ENCODE measurements at places on chromosomes 12 and 14.

DNA sequence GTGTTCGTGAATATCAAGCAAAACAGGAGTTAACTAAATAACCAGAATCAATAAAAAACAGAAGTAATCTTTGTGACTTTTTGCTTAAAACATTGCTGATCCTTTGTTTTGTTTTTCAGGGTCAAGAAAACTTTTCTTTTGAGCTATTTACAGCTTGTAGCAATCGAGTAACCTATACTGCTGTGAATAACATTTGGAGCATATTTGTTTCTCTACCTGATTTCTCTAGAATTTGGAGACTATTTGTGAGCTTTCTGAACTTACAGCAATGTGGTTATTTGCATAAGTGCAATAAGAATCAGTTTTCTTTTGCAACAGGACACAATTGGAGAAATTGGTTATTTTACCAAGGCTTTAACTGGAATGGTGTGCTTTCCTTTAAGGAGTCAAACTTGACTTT is 7.3 kb upstream of the ETNK1 start:
- no peak for DNase-seq

- DNase-seq, result no peak
Observed at GRCh38 chr12:58425481-58426392, 484.4 kb downstream of the ATP23 start.

DNA sequence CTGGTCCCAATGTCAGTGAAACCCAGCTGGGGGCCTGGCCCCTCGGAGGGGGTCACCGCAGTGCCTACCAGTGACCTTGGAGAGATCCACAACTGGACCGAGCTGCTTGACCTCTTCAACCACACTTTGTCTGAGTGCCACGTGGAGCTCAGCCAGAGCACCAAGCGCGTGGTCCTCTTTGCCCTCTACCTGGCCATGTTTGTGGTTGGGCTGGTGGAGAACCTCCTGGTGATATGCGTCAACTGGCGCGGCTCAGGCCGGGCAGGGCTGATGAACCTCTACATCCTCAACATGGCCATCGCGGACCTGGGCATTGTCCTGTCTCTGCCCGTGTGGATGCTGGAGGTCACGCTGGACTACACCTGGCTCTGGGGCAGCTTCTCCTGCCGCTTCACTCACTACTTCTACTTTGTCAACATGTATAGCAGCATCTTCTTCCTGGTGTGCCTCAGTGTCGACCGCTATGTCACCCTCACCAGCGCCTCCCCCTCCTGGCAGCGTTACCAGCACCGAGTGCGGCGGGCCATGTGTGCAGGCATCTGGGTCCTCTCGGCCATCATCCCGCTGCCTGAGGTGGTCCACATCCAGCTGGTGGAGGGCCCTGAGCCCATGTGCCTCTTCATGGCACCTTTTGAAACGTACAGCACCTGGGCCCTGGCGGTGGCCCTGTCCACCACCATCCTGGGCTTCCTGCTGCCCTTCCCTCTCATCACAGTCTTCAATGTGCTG is 11.0 kb downstream of the ZBTB39 start:
- DNase-seq, result no peak

DNA sequence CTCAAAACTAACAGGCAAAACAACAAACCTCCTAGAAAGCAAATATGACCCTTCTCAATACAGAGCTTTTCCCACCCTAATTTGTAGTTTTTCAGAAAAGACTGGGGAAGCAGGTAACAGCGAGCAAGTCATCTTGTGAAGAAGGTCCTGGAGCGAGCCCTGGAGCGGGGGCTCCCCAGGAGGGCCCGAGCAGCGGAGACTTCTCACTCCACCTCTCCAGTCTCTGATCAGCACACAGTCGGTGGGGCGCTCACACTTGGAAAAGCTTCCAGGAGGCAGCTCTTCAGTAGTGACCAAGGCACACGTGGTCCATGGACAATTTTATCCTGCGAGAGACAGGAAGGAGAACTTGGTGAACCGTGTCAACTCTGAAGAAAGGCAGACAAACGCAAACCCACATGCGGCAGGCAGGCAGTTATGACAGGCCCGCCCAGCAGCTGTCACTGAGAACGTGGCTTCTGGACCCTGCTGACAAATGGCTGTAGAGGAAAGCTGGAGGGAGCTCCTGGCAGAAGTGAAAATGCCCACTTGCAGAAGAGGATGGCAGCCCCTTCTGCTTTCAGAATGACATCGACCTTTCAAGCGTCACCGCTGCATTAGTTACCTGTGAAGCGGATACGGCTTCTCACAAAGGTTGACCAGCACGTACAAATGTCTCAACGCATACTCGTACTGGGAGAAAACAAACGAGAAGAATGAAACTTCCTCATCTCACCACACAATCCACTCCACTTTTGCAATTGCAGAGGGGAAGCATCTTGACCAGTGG is 44.2 kb downstream of the LGMN start:
- DNase-seq, result no peak

DNA sequence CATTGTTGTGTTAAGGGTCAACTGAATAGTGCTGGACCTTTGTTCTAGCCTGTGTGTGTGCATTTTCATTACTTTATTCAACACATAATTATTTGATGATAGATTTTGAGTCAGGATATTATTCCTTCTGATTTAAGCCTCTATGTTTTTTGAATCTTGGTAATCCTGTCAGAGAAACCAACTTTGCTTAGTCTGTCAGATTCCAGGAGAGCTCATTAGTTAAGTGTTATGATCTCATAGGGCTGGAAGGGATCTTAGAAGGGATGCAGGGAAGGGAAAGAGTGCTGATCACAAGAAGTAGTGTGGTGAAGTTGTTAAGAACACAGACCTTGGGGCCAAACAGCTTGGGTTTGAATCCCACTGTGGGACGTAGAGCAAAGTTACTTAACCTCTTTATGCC is 52.9 kb downstream of the SCN8A start:
- no peak for DNase-seq

- DNase-seq, result no peak
Observed at GRCh38 chr12:82803201-82803600, 116.5 kb downstream of the TMTC2 start.

DNA sequence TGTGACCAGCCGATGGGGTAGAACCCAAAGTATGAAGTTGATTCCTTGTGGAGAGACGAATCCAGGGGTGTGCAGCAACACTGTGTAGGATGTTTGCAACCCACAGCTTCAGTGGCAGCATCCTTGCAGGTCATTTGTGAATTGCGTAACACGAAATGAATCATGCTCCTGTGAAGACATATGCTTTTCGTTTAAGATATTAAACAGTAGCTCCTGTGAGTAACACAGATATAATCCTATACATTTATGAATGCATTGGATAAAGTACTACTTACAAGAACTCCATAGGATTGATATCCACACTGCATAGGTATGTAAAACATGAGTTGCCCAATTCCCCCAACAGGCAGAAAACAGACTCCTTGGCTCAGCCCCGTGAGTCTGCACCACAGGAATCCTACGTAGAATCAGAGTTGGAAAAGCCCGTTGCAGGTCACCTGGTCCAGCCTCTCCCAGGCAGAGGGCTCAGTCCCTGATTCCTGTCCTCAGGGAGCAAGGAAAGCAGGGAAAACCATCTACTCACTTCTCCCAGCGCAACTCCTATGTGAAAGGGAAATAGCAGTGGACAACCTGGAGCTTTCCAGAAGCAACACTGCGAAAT is 75.8 kb downstream of the GPATCH2L start:
- DNase-seq, result no peak

- no peak for DNase-seq
Observed at GRCh38 chr14:76772300-76773187, 11.3 kb downstream of the VASH1 start.

- no peak for DNase-seq
Observed at GRCh38 chr12:113136990-113137511, 1.5 kb upstream of the RASAL1 start.

DNA sequence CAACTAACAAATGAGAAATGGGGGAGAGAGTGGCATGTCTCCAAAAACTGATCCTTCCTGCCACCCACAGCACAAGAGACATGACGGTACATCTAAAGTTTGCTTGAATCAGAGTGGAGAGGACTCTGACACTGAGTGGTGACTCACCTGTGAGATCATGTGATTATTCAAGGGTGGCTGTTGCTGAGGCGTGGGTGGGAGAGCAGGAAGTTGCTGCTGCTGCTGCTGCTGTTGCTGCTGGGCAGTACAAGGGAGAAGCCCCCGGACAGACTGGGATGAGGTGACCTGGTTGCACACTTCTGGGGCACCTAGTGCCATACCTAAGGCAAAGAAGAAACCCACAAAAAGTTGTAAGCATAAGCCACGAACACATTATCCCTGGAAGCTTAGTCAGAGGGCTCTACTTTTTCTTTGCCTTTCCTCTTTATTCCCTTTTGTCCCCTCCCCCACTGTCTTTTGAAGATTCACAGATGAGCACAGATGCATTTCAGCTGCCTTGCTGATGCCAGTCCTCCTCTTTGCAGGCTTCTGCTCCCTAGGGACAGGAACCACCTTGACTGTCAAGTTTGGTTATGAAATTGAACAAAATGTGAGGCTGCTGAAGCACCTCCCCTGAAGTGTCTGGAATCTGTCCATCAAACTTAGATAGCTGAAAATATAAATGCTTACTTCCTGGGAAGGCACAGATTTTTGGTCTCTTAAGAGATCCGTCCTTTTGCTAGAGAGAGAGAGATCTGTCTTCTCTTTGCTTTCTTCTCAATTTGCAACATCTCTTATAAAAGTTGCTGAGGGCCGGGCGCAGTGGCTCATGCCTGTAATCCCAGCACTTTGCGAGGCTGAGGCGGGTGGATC is 29.4 kb upstream of the STAC3 start:
- no peak for DNase-seq

GRCh38 chr14:88481794-88482193 is 73.0 kb downstream of the PTPN21 start:
- no peak for DNase-seq

DNA sequence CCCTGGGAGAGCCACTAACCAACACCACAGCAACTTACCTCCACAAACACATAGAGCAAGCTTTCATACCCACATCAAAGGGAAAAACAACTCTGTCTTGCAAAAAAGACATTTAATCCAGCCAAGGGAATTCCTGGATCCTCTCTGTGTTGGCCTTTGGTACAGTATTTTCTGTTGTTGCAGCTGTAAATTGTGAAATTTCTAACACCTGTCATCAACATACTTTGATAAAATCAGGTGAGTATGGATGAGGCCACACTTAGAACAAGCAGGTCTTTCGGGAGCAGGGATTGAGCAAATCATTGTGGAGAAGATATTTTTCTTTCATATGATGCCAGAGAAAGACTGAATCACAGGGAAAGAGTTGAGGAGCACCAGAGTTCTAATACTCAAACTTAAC is 89.3 kb downstream of the SPTSSA start:
- no peak for DNase-seq

- no peak for DNase-seq
Observed at GRCh38 chr12:128571906-128572810, 251.6 kb downstream of the SLC15A4 start.

DNA sequence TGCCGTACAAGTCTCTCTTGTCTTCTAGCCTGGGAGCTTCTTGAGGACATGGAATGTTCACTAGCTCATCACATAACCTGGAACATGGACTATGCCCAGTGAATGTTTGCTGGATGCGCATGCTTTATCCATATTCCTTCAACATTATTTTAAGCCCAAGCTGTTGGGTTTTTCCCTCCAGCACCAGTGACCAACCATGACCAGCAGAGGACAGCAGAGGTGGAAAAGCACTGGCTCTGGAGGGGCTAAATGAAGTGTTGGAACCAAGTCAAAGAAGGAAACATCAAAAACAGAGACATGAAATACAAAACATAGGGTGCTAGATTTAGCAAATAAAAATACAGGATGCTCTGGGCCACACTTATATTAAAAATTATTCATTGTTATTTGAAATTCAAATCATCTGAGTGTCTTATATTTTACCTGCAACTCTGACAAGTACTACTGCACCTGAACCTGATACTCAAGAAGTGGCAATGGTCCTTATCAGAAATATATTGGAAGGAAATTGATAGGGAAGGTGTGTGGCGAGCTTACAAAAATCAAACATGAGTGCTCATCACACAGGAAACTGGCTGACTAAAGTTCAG is 23.1 kb upstream of the HELB start:
- DNase-seq, result no peak

- no peak for DNase-seq
Observed at GRCh38 chr14:31060253-31060875, 34.2 kb upstream of the STRN3 start.

DNA sequence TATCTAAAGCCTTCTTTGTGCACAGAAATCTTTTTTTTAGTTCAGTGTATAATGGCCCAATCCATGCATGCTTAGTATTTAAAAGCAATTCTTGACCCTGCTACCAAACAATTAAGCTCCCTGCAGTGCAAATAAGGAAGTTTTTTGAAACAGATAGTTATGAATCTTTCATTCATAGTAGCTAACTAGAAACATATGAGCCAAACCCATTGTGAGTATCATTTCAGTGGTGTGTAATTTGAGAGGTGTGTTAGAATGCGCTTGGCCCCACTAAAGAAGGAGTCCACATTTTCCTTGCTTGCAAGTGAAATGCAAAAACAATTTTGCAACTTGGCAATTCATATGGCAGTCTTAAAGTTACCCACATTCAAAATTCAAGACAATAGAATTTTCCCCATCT is 14.4 kb downstream of the EPS8 start:
- no peak for DNase-seq

- no peak for DNase-seq
Observed at GRCh38 chr12:100274291-100274690, 7.3 kb downstream of the SCYL2 start.

DNA sequence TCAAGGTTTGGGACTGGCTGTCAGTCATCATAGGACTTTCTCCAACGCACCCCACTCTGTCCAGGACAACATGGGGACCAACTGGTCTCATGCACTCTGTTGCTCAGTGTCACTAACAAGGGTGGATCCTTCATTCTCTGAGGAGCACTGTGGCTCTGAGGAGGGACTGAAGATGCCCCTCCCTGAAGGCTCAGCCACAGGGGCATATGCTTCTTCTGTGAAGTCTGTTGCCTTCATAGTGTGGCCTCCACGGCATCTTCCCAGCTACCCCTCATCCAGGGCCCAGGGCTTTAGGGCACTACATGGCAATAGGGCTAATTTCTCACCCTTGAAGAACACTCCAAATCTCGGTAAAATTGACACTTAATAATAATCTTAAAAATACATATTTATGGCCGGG is 14.3 kb upstream of the IFI27L2 start:
- DNase-seq, result no peak

DNA sequence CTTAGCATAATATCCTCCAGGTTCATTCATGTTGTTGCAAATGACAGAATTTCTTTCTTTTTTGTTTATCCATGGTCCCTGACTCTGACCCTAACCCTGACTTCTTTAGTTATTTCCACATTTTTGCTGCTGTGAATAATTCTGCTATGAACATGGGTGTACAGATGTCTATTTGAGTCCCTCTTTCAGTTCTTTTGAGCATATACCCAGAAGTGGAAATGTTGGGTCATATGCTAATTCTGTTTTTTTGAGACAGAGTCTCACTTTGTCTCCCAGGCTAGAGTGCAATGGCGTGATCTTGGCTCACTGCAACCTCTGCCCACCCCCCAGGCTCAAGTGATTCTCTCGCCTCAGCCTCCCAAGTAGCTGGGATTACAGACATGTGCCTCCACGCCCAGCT is 33.1 kb downstream of the KNTC1 start:
- no peak for DNase-seq

- DNase-seq, result no peak
Observed at GRCh38 chr12:114291389-114292060, 114.4 kb downstream of the TBX5 start.
